Stimulated activated CD8-positive, alpha-beta memory T cell treated with anti-CD3 and anti-CD28 coated beads, Interleukin-7, amount 100 ng/mL, for 48 hours (primary cell): ENCODE measurements at places on chromosomes 2 and 18.

DNA sequence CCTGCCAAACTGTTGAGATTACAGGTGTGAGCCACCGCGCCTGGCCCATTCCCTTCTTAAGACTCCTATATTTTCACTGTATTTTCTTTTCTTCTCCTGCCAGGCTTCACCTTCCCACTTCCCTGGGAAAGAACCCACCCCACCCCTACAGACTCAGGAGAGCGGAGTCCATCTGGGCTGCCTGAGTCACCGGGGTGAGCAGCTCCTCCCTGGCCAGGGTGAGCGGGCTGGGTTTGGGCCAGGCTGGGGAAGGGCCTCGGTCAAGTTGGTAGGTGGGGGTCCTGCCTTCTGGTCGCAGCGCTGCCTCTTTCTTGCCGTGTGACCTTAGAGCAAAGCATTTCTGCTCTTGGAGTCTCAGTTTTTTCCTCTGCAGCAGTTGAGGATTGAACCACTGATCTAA lies 2.1 kb upstream of the GAREM2 start:
- DNase-seq: no peak

DNA sequence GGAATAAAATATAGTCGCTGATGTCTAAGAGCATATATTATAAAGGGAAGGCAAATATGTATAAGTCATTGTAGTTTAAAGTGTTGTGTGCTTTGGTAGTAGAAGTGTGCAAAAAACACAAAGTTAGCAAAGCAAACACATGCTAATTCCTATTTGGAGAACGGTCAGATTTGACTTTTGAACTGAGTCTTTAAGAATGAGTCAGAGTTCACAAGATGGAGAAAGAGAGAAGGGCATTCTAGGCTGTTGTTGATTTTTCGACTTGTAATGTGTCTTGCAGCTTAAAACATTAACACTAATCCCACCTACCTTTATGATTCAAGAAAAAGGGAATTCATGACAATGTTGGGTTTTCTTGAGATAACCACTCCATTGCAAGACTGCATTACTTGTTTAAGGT lies 98.1 kb downstream of the CRIM1 start:
- DNase-seq: no peak

DNA sequence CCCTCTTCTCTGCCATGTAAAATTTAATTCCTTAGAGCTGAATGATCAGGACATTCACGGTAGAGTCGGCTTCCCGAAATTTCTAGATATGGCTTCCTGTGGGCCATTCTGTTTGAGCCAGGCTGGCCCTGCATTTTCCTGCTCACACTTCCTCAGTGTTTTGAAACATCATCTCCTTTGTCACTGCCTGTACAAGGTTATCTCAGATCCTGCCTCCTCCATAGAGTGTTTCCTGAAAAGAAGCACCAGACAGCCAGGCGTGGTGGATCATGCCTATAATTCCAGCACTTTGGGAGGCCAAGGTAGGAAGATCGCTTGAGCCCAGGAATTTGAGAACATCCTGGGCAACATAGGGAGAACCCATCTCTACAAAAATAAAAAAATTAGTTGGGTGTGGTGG lies 43.6 kb downstream of the GRHL1 start:
- DNase-seq: no peak

GRCh38 chr2:31219131-31219969 lies 2.0 kb upstream of the CAPN14 start:
- DNase-seq: no peak

GRCh38 chr2:37291680-37292079 lies 33.0 kb downstream of the PRKD3 start:
- DNase-seq: no peak

GRCh38 chr2:40225670-40226210 lies 226.2 kb downstream of the SLC8A1 start:
- no peak for DNase-seq

GRCh38 chr2:25115902-25116301 lies 52.5 kb downstream of the POMC start:
- DNase-seq: no peak

DNA sequence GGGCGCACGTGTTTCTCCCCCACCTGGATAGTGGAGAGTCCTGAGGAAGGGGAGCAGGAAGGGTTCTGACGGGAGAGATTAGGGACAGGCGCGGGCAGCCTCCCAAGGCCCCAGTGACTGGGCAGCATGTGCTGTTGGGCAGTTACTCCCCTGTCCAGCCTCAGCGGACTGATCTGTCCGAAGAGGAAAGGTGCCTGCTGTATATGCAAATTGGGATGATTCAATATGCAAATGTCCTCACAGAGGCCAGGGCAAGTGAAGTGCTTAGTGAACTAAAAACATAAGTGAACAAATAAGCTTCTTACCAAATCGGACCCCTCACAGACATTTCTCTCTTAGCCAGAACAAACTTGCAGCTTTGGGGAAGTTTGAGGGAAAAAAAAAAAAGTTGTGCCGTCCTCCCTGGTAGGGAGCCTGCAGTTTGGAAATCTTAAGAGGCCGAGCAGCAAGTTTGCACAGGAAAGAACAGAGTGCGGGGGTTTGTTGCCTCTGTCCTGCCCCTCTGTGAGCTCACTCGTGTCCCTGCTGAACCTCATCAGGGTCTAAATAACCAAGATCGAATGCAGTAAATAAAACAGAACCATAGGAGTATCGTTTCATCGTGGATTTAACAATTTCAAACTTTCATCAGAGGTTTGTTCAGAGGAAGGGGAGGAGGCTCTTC lies 141.4 kb downstream of the KCTD1 start:
- DNase-seq: no peak

GRCh38 chr2:136006658-136007057 lies 21.2 kb upstream of the DARS1 start:
- no peak for DNase-seq

DNA sequence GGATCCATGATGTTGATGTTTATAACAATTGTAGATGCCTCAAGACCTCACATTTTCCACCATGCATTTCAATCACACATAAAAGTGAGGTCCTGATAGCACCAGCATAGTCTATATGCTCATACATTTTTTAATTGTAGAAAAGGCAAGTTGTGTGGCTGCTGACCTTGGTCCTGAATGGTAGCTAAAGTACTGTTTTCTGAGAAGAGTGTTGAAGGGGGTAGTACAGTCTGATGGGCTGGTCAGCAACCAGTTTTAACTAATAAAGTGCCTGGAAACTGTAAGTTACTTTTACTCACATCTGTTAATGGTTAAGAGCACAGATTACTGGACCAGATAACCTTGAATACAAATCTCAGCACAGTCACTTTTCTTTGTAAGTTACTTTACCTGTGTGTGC lies 15.9 kb downstream of the ZNF638 start:
- DNase-seq: no peak

- no peak for DNase-seq
These were observed 238.8 kb upstream of the HDAC4 start for GRCh38 chr2:239639421-239640185.

DNA sequence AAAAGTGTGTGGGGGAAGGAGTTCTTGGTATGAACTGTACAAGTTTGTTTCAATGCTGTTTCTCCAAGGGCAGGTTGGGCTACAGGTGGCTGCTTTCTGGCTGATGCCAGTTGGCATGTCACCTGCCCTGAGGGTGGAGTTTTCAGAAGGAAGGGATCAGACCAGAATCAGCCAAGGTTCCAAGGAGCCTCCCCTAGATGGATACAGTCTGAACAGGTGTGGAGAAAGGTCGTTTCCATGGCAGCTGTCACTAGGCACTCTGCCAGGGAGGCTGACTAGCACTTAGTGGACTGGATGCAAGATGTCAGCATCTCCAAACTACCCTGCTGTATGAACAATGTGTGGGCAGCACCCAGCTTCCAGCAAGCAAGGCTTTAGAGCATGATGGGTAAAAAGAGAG lies 444.4 kb upstream of the HNRNPA3 start:
- DNase-seq: no peak
